ENCODE measurements at places on chromosomes 1 and 21.

- no peak for DNase-seq
Observed at GRCh38 chr1:6185635-6186382, 5.7 kb upstream of the CHD5 start.

GRCh38 chr1:186930238-186930637, 101.5 kb downstream of the PLA2G4A start:
- no peak for DNase-seq

- DNase-seq, result no peak
Observed at GRCh38 chr1:6612641-6613360, 730 bp upstream of the PHF13 start.

GRCh38 chr21:29538115-29538514, 239.4 kb downstream of the BACH1 start:
- DNase-seq, result peak; percentile 29

DNA sequence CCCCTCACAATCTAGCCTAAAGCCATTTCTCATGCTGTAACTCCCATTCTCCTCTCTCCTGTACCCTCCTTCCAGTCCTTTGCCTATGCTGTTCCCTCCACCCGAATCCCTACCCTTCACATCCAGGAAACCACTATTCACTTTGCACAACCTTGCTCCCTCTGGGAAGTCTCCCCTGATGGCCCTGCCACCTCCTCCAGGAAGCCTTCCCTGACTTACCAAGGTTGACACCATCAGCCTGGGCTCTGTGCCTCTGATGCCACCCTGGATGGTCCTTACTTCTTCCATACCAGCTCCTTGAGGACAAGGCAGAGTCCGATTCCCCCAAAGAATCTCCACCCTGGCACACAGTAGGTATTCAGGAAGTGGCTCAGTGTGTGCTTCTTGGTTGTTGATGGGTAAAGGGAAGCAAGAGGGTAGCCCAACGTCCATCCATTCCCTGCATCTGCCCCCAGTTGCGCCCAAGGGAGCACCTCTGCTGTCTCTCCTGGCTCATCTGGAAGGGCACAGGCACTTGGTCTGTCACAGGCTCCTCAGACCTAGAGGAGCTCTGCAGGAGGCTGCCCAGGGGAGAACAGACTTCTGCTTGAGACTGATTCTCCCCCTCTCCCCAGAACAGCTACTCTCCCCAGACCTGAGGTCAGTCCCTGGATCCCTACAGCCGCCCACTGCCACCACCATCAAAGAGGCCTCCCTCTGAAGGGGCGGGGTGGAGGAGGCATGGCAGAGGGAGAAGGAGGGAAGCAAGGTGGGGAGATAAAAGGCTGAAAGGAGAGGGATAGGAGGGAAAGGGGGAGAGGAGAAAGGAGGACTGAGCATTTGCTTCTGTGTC, 36.1 kb upstream of the ZC3H12A start:
- no peak for DNase-seq

- DNase-seq, result no peak
Observed at GRCh38 chr1:155256058-155256852, 972 bp upstream of the ENTREP3 start.

DNA sequence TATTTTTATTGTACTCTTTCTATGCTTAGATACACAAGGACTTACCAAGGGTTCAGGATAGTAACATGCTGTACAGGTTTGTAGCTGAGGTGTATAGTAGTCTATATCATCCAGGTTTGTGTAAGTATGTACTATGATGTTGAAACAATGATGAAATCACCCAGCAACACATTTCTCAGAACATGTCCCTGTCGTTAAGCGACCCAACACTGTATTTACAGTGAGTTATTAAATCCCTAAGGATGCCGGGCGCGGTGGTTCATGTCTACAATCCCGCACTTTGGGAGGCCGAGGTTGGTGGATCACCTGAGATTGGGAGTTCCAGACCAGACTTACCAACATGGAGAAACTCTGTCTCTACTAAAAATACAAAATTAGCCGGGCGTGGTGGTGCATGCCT, 21.6 kb upstream of the RCOR3 start:
- DNase-seq, result no peak

DNA sequence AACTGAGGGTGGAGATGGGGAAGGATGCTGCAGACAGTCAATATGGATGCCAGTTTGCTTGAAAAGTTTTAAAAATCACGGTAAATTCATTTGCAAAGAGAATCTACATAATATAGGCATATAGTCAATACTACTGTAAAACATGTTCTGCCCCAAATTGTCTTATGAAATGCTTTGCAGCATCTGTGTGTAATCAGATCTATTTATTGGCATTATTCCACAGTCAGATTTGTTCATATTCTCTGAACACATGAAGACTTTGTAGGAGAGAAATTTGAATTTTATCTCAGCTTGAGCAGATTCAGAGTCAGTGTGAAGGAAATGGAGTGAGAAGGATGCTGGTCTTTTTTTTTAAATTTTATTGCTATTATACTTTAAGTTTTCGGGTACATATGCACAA, 88.5 kb downstream of the PLPPR4 start:
- DNase-seq, result no peak

DNA sequence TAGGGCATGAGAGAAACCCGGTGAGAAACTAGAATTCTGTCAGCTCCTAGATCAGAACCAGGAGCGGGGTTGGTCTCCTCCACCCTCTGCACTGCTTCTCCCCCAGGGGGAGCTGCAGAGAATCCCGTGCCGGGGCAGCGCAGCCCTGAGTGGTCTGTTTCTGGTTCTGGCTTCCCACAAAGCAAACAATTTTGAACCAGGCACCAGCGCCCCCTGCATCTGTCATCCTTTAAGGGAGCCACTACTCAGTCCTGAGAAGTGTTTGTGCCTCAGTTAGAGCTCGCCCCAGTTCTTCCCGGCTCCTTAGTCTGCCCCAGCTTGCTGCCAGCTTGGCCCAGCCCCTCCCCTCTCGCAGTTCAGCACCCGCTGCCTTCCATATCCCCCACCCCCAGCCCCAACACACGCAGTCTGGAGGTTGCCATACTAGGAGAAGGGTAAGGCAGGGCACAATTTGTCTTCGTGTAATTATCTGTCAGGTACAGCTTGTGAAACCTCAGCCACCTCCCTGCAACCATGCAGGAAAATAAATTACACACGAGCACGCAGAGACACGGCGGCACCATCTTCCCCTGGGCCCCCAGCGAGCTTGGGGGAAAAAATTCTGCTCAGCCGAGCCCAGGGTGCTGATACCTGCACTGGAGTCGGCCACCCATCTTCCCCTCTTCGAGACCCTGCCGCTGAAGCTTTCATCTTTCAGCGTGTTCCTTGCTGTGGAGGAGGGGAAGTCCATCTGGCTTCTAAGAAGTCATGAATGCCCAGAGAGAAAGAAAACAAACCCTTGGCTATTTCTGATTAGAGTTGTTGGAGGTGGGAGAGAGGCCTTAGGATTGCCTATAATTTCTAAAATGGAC, 62.6 kb upstream of the CD1D start:
- DNase-seq, result peak; percentile 6

- no peak for DNase-seq
Observed at GRCh38 chr1:211377539-211378450, 51.2 kb downstream of the TRAF5 start.

DNA sequence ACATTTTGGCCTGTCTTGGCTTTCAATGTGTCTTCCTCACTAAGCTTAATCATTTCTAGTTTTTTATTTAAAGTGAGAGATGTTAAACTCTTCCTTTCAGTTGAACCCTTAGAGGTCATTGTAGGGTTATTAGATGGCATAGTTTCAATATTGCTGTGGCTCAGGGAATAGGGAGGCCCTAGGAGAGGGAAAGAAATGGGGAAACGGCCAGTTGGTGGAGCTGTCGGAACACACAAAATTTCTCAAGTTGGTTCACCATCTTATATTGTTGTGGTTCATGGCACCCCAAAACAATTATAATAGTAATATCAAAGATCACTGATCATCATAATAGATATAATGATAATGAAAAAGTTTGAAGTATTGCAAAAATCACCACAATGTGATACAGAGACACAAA, 31.4 kb upstream of the KAZN start:
- no peak for DNase-seq

DNA sequence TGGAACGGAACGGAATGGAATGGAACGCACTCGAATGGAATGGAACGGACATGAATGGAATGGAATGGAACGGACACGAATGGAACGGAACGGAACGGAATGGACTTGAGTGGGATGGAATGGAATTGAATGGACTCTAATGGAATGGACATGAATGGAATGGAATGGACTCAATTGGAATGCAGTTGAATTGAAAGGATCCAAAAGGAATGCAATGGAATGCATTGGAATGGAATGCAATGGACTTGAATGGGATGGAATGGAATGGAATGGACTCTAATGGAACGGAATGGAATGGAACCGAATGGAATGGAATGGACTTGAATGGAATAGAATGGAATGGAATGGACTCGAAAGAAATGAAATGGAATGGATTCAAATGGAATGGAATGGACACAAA, 102.4 kb upstream of the OR4F16 start:
- no peak for DNase-seq

DNA sequence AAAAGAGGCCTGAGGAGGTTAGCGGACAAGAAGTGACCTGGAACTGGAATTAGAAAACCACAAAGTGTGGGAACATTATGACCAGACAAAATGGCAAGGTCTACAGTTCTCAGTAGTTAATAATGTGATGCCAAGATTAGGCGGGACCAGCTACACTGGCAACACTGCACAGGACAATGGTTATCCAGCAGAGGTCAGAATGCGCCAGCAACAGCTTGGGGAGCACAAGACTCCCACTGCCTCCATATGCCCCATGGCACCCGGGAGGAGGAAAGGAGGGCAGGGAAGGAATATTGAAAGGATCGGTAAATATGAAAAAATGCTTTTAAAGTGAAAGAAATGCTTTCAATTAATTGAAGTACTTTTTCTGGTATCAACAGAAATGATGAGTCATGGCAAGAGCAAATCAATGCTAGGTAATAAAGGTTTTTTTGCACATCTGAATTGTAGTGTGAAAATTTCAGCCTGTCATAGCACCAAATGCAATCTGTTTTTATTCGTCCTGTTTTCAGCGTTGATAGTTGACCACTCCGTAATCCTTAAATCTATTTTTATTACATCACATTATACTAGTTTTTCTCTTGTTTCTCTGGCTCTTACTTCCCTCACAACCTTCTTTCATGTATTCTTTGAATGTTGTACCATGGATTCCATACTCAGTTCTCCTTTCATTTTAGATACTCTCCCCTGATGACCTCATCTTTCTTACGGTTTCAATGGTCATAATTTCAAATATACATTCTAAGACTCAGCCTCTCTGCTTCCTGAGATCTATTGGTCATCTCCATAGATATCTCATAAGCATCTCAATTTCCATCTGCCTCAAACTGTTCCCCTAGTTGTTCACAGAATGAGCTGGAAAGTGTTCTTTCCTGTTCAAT, 30.7 kb downstream of the VCAM1 start:
- DNase-seq, result no peak

DNA sequence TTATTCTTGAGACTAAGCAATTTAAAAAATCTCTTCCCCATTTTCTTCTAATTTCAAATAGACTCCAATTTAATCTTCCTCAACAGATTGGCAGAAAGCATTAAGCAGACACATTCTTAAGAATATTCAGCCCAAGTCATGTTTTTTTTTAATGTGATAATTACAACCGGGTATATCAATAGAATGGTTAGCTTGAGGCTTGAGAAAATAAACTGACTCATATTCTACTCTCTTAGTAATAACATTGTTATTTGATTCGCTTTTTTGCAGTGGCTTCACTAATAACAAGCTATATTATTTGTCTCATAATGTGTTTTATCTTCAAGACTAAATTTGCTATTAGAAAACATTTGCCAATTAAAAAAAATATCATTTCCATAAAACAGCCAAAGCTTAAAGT, 488.6 kb upstream of the RGS18 start:
- no peak for DNase-seq

DNA sequence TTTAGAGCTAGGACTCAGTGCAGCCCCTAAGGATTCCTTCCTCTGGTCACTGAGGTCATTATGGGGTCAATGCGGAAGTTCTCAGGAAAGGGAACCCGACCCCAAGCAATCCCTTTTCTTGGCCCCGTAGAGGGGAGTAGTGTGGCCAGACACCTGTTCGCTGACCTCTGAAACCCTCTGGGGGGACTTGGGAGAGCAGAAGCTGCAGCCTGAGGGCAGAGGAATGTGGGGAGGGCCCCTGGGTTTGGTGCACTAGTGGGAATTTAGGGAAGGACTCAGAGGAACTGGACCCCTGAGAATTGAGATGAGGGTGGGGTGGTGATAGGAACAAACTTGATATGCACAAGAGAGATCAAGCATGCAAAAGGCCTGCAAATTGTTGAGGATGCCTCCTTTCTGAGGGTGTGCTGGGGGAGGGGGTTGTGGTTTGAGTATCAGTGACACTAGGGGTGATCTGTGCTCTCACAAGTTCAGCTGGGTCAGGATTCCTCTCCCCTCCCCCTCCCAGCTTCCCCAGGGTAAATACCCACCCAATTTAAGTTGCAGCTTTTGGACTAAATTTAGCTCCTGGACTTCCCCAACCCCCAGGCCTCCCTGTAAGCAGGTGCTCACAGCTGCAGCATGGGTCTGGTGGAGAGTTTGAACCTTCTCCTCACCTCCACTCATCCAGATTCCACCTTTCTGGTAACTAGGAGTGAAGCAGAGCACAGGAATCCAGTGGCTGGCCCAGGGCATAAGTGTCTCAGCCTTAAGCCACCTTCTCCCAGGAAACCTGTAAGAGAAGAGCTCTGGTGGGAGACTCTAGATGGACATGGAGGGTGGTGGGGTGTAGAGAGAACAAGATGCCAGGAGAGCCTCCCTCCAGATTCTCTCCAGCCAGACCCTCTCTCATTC, 13.5 kb downstream of the ADAMTSL4 start:
- no peak for DNase-seq

All from smooth muscle cell of the brain vasculature (primary cell).